GM04504 (cell line): ENCODE measurements at places on chromosomes 5 and 9.

- peak; percentile 62 for DNase-seq
These were observed 49.2 kb upstream of the TNC start for GRCh38 chr9:115167175-115167574.

DNA sequence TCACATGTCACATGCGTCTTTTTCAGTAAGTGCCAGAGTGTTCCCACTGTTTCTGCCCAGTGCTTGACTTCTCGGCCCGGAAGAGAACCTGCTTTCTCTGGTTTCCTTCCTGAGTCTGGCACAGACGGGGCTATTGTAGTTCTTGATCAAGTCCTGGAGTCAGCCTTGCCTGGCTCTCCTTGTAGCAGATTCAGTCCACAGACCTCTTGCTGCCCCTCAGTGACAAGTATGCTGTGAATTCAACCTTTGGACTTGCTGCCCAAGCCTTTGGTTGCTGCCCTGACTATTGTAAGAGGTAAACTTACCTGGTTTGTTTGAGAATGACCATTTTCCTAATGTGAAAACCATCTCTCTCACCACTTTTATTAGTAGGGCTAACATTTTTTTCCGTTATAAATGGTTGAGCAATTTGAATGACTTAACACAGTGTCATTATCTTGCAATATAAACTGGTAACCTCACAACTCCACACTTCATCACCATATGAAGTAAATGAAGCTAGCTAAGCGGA lies 24.7 kb downstream of the ZBTB34 start:
- no peak for DNase-seq

- DNase-seq = no peak
These were observed 10.5 kb upstream of the AHRR start for GRCh38 chr5:310941-311434.

GRCh38 chr5:125269926-125270325 lies 523.5 kb upstream of the ZNF608 start:
- no peak for DNase-seq

GRCh38 chr5:175235251-175235960 lies 208.6 kb downstream of the DRD1 start:
- peak; percentile 49 for DNase-seq
